ENCODE measurements at places on chromosomes 5 and 9. TPM values are rescaled to one million over a fixed set of nuclear protein-coding genes. Genes with fewer than 3 reads are reported as not detected.

DNA sequence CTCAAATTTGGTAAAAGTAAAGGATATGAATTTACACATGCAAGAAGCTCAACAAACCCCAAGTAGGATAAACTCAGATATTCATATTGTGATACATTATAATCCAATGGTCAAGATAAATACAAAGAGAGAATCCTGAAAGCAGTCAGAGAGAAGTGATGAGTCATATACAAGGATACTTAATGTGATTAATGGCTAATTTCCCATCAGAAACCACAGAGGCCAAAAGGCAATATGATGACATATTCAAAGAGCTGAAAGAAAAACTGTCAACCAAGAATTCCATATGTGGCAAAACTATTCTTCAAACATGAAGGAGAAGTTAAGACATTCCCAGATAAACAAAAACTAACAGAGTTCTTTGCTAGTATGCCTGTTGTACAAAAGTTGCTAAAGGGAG is 19.5 kb upstream of the IRF1 start:
- peaks cover 9% of the 10 kb centered on the region for H3K36me3 ChIP-seq
- H3K4me1 ChIP-seq: peaks cover 58% of the 10 kb centered on the region
- H3K4me3 ChIP-seq: no peak overlapping the region
- H3K27ac ChIP-seq: no peak overlapping the region
- peaks cover 3% of the 10 kb centered on the region for H3K27me3 ChIP-seq

GRCh38 chr9:98168941-98169488 is 23.4 kb downstream of the CORO2A start:
- H3K4me1 ChIP-seq: peaks cover 13% of the 10 kb centered on the region
- H3K27ac ChIP-seq: peak overlapping the region; percentile 27
- peaks cover 2% of the 10 kb centered on the region for H3K27me3 ChIP-seq

Gene TDRD7
- total RNA-seq: 4.7 TPM

- H3K4me3 ChIP-seq: no peak overlapping the region
- peaks cover 20% of the 10 kb centered on the region for H3K27me3 ChIP-seq
- peak overlapping the region; percentile 4 for H3K27ac ChIP-seq
- H3K36me3 ChIP-seq: no peaks in the 10 kb centered on the region
Measured at GRCh38 chr5:133788121-133788520, 175.8 kb upstream of the FSTL4 start.

Gene PHYHD1
- total RNA-seq: 1.0 TPM

Gene SGCD
- total RNA-seq: not detected

- no peak overlapping the region for H3K4me3 ChIP-seq
- H3K27ac ChIP-seq: no peak overlapping the region
- H3K27me3 ChIP-seq: peaks cover 11% of the 10 kb centered on the region
- H3K4me1 ChIP-seq: peaks cover 65% of the 10 kb centered on the region
- DNase-seq: no peak
Measured at GRCh38 chr9:89658931-89659330, 54.1 kb downstream of the GADD45G start.

- H3K4me1 ChIP-seq: no peaks in the 10 kb centered on the region
- H3K4me3 ChIP-seq: no peak overlapping the region
- no peak for DNase-seq
Measured at GRCh38 chr5:76016258-76016657, 66.9 kb upstream of the SV2C start.

DNA sequence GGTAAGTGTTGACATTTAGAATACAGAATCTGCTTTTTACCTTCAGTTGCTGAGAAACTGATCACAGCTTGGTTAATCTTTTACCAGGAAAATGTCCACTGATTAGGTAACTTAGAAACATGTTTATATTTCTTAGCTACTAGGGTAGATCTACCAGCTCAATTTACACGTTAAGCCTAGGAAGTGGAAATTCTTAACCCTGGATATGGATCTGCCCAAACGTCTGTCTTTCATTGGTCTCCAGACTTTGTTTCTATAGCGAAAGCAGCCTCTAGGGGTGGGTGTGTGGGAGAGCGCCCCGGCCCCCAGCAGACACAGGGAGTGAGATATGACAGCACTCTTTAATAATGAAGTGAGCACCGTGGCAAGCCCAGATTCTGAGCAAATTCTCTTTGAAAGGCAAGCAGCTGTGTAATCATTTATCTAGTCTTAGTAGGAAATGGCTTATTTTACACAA is 141.6 kb upstream of the ZNF608 start:
- H3K27ac ChIP-seq: no peak overlapping the region
- H3K4me1 ChIP-seq: no peaks in the 10 kb centered on the region
- H3K4me3 ChIP-seq: no peak overlapping the region
- DNase-seq: no peak
- H3K36me3 ChIP-seq: no peaks in the 10 kb centered on the region

Gene MAP3K1
- 23.6 TPM for total RNA-seq

Gene FBP2
- not detected for total RNA-seq

Gene CYLC2
- total RNA-seq: not detected

- peaks cover 3% of the 10 kb centered on the region for H3K27me3 ChIP-seq
- H3K36me3 ChIP-seq: no peaks in the 10 kb centered on the region
- H3K4me1 ChIP-seq: no peaks in the 10 kb centered on the region
- no peak for DNase-seq
Measured at GRCh38 chr9:6243746-6244145, 28.1 kb downstream of the IL33 start.

Gene HRCT1
- not detected for total RNA-seq

GRCh38 chr5:169325273-169325672 is 24.3 kb upstream of the SLIT3 start:
- H3K36me3 ChIP-seq: no peaks in the 10 kb centered on the region
- H3K27me3 ChIP-seq: peaks cover 8% of the 10 kb centered on the region
- no peak for DNase-seq
- H3K27ac ChIP-seq: no peak overlapping the region
- peaks cover 8% of the 10 kb centered on the region for H3K4me1 ChIP-seq

GRCh38 chr5:152372875-152373274 is 32.2 kb downstream of the NMUR2 start:
- no peak overlapping the region for H3K27ac ChIP-seq
- H3K27me3 ChIP-seq: peaks cover 1% of the 10 kb centered on the region
- H3K4me1 ChIP-seq: no peaks in the 10 kb centered on the region
- H3K4me3 ChIP-seq: no peak overlapping the region
- DNase-seq: no peak
- no peaks in the 10 kb centered on the region for H3K36me3 ChIP-seq

GRCh38 chr9:98940276-98940675 is 3.4 kb upstream of the COL15A1 start:
- no peak for DNase-seq
- H3K4me3 ChIP-seq: no peak overlapping the region
- peaks cover 68% of the 10 kb centered on the region for H3K27me3 ChIP-seq
- no peaks in the 10 kb centered on the region for H3K36me3 ChIP-seq
- H3K27ac ChIP-seq: no peak overlapping the region
- H3K4me1 ChIP-seq: peaks cover 6% of the 10 kb centered on the region

Gene TIMD4
- total RNA-seq: 27.3 TPM

DNA sequence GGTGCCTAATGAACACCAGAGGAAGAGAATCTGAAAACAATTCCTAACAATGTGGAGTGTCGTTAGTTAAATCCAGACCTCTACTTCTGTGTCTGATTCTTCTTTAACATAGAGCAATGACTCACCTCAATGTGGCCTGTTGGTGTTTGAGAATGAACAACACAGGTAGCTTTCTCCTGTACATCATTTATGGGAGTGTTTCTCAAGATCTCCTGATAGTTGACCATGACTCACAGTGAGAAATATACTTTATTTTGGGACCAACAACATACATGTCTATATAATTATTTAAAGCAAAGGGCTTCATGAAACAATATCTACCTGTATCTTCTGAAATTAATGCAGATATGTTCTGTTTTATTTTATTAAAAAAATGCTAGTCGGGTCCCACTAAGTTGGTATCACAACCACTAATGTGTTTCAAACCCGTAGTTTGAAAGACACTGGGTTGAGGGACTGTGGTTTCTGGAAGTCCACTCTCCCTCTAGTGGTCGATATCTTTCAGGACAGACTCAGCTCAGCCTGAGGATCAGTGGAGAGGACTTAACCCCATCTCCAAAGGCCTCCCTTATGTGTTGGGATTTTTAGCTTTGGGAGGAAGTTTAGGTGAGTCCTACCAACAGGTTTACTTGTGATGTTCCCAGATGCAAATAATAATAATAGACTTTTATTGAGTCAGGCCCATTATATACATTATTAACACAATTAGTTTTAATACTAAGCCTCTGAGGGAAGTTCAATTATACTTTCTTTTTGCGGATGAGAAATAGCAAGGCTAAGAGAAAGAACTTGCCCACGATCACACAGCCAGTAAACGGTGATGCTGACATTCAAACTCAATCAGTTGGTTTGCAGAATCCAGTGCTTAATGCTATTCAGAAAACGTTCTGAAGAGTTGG is 70.0 kb upstream of the KLF9 start:
- H3K4me1 ChIP-seq: no peaks in the 10 kb centered on the region
- no peak overlapping the region for H3K27ac ChIP-seq
- DNase-seq: no peak
- no peak overlapping the region for H3K4me3 ChIP-seq

DNA sequence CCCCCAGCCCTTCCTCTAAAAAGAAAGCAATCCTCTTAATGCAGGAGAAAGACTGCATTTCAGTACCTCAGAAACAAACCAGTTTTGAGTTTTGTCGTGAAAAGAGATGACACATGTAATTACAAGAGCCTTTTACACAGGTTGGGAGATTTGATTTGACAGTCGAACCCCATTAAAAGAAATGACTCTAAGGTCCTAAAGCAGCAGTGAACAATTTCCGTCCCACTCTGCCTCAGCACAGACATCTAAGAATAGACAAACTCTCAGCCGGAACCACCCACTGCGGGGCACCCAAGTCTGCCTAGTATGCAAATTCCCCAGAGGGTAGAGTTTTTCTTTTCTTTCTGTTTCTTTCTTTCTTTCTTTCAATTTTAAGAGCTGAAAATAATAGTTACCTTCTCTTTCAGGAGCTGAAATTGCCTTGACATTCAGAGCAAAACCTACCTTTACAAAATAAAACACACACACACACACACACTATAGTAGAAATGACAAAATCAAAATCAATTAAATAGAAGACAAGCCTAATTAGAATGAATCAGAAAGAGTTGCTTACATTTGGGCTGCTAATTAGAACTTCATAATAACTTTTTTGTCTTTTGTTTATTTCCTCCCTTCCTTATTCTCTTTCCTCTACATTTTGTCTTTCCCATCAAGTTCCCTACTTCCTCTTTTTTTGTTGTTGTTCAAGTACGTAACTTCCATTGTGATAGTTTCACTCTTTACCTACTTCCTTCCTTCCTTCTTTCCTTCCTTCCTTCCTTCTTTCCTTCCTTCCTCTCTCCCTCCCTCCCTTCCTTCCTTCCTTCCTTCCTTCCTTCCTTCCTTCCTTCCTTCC is 65.1 kb downstream of the BASP1 start:
- H3K4me3 ChIP-seq: no peak overlapping the region
- no peak for DNase-seq

Gene ECSCR
- 1.4 TPM for total RNA-seq

GRCh38 chr5:176350416-176350815 is 11.1 kb downstream of the KIAA1191 start:
- H3K4me3 ChIP-seq: no peak overlapping the region
- peaks cover 61% of the 10 kb centered on the region for H3K36me3 ChIP-seq
- H3K27me3 ChIP-seq: no peaks in the 10 kb centered on the region
- no peak overlapping the region for H3K27ac ChIP-seq
- no peak for DNase-seq

DNA sequence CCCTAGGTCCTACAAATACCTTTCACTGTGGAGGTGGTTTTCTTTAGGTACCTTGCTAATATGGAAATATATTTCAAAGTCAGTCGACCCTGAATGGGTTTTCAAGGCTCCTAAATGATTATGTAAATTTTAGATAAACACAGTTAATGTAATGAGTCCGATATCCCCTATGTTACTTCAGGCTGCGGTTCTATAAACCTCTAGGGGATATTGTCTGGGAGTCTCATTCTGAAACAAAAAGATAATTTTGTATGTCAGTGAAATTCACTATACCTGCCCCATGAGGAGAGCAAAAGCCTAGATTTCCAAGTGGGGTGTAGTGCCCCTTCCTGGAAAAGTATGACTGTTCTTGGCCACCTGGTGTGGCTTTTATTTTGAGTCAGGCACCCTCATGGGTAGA is 377.3 kb downstream of the ICE1 start:
- no peak for DNase-seq
- H3K27ac ChIP-seq: no peak overlapping the region
- no peaks in the 10 kb centered on the region for H3K4me1 ChIP-seq
- peaks cover 4% of the 10 kb centered on the region for H3K27me3 ChIP-seq

DNA sequence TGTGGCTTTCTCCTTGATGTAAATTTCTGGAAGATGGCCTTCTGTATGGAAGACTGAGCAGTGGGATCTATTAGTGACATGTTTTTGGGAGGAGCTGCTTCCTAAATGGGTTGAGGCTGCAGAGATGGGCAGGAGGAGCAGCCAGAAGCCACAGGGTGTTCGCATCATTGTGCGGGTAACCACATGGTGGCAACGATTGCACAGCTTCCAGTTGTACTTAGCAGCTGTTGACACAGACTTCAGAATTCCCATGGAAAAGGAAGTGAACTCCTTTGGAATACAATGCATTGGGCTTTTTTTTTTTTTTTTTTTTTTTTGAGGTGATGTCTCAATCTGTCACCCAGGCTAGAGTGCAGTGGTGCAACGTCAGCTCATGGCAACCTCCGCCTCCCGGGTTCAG is 297.3 kb downstream of the NR3C1 start:
- no peak overlapping the region for H3K4me3 ChIP-seq
- no peak for DNase-seq
- H3K36me3 ChIP-seq: peaks cover 9% of the 10 kb centered on the region
- H3K27me3 ChIP-seq: no peaks in the 10 kb centered on the region
- peaks cover 46% of the 10 kb centered on the region for H3K4me1 ChIP-seq

DNA sequence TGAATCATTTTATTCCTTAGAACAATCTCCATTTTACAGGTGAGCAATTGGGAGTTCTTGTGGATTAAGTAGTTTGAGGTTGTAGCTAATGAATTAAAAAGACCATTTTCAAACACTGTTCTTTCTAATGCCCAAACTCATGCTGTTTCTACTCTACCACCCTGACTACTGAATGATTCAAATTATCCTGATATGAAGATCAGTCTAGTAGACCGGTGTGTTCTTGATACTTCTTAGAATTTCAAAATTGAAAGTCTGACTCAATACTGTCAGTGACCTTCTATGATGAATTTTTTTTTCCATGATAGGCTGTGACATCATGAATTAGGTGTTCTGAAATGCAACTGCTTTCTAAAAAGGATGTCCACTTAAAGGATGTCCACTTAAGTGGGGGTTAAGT is 515.5 kb downstream of the DMAC1 start:
- no peak for DNase-seq
- no peaks in the 10 kb centered on the region for H3K4me1 ChIP-seq
- H3K27ac ChIP-seq: no peak overlapping the region
- H3K4me3 ChIP-seq: no peak overlapping the region
- H3K36me3 ChIP-seq: no peaks in the 10 kb centered on the region

Gene TRIP13
- 37.2 TPM for total RNA-seq
